ENCODE measurements at places on chromosomes 7 and 10.

- DNase-seq = no peak
Observed at GRCh38 chr7:51286401-51286800, 30.2 kb downstream of the COBL start.

DNA sequence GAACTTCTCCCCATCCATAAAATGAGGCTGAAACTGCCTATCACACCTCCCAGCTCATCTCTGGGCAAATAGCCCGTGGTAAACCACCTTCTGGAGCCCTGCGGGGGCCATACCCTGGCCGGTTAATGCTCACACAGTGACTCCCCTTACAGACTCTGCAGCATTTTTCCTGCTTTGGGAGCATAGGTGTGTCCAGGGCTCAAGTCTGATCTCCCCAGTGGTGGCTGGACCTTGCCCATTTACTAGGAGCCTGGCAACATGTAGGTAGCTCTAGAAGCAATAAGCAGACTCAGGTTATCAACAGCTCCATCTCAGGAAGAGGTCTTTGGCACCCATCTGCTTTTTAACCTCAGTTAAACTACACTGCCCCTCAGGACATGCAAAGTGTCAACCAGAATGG, 5.5 kb upstream of the CDHR1 start:
- DNase-seq = no peak

DNA sequence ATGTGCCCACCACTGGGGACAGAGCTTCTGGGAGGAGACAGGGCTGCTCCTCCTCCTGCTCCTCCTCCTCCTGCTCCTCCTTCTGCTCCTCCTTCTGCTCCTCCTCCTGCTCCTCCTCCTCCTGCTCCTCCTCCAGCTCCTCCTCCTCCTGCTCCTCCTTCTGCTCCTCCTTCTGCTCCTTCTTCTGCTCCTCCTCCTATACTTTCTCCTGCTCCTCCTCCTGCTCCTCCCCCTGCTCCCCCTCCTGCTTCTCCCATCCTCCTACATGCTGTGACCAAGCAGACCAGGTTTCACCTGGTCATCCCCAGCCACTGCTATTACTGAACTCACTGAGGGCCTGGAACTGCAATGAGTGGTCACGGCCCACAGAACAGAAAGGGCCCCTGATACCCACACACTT, 154.0 kb upstream of the PPP2R2D start:
- no peak for DNase-seq

DNA sequence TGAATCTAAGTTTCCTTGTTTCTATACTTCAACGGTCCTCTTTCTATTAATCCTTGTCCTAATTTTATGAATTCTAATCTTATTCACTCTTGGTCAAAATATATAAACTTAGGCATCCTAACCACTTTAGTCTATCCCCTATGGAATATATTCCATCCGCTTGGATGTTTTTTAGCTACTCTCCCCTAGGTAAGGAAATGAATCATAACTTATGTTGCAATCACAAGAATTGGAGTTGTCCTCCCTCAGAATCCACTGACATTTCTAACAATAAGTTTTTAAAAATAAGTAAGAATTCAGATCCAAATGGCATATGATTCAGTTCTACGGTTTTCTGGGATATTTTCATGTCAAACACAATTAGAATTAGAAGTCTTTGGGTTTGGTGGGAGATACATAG, 1081.6 kb downstream of the SORCS1 start:
- DNase-seq = no peak

DNA sequence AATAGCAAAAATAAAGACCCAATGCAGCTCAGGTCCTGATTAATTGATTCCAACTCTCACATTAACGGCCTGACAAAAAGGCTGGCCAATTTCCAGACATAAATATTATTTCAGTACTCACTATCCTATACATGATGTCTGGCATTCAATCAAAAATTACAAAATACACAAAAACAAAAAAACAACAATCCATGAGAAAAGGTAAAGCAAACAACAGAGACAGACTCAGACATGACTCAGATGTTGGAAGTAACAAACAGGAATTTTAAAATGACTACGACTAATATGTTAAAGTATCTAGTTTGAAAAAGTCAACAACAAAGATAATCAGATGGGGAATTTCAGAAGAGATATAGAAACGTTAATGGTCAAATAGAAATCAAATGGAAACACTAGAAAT, 152.8 kb downstream of the AMPH start:
- no peak for DNase-seq

DNA sequence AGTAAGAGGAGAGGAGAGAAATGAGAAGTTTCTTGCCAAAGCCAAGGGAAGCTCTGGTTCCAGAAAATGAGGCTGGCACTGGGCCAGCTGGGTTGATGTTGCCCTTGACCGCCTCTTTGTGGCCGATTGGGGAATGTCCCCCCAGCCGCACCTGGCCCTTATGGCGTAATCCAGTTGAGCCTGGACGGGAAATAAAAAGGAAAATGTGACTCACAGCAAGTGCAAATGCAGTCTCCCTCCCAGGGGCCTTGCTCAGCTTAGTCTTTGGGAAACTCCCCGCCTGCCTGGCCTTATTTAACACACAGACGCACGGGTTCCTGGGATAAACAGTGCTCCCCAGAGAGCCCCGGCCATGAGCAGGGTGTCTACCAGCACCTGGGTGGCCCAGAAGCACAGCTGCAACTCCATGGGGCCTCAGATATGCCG, 174.8 kb downstream of the KIAA1217 start:
- DNase-seq = peak; percentile 51

- no peak for DNase-seq
Observed at GRCh38 chr7:45921381-45921698, 268 bp upstream of the IGFBP3 start.

- DNase-seq = no peak
Observed at GRCh38 chr7:1677206-1678080, 7.4 kb downstream of the ELFN1 start.

DNA sequence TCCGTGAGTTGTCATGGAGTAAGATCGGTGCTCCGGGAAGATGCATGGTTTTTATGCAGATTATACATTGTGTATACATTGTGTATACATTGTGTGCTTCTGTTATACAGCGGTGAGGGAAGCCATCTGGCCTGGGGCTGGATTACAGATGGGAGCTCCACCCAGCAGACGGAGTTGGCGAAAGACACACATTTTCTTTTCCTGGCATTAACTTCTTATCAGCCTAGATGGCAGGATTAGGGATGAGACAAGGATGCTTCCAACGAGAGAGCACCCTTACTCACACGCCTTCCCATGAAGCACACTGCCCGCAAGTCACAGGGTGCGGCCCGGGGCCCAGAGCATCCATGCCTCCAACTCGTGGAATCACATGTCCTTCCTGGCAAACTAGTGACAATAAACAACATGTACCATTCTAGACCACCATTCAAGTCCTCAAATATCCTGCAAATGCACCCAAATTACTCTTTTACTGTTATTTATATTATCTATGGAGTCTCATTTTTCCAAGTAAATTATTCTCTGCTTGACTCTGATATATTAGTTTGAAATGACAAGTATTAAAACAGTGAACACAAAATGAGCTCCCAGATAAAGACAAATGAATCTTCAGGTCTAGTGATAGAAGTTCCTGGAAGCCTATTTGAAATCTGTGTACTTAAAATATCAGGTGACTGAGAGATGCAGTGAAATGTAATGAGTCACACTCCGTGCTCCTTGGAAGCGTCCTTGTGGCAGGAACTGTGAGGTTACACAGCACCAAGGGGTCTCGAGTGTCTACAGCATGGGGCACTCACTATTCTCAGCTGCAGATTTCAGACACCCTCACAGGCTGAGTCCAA, 29.8 kb upstream of the PPP2R2D start:
- DNase-seq = no peak

Measured in GM04503 (cell line).